ENCODE measurements at places on chromosomes 5 and 9.

- DNase-seq, result no peak
Measured at GRCh38 chr5:122351416-122352157, 39.5 kb downstream of the SNCAIP start.

DNA sequence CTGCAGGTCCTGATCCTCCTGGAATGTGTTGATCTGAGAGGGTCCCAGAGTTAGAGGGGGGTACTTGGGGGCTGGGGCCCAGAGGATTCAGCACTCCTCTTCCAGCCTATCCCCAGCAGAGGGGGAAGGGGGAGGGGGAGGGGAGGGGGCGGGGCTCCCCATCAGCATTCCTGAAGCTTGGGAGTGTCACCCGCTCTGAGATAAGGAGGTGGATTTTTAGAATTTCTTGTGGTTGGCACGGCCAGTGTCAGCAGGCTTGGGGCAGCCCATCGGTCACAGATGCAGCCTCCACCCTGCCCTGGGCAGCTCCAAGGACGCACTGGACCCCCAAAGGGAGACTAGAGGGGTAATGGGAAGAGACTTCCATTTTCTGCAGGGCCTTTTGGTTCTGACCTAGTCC lies 5.3 kb downstream of the FGF18 start:
- DNase-seq, result no peak

GRCh38 chr5:176134529-176135223 lies 103.5 kb upstream of the SIMC1 start:
- DNase-seq, result no peak

- DNase-seq, result no peak
Measured at GRCh38 chr9:136387217-136387616, 12.8 kb downstream of the SNAPC4 start.

- DNase-seq, result no peak
Measured at GRCh38 chr5:151222790-151223446, 974 bp downstream of the CCDC69 start.

GRCh38 chr9:95055851-95056551 lies 261.5 kb downstream of the FANCC start:
- DNase-seq, result no peak

GRCh38 chr5:37915097-37915736 lies 75.4 kb upstream of the GDNF start:
- DNase-seq, result no peak

DNA sequence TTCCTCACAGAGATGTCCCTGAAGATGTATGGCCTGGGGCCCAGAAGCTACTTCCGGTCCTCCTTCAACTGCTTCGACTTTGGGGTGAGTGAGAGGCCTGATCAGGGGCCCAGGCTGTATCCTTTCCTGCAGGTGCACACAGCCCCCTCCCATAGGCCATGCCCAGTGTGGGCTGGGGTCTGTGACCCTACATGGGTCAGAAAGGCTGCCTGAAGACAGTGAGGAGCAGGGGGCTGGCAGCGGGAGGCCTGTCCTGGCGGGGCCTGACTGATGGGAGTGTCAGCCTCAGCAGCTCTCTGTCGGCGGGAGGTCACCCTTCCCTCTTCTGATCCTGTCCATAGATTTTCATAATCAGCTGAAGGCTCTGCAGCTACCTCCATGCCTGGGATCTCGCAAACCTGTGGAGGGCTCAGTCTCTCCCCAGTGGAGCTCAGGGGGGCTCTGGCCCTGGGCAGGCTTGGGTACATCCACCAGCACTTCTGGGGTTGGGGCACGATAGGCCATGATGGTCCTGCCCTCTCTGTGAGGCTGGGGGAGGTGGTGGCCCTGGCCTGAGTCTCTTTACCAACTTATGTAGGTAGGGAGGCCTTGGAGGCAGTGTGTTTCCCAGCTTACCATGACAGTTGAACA lies 98.5 kb downstream of the CACNA1B start:
- DNase-seq, result no peak

DNA sequence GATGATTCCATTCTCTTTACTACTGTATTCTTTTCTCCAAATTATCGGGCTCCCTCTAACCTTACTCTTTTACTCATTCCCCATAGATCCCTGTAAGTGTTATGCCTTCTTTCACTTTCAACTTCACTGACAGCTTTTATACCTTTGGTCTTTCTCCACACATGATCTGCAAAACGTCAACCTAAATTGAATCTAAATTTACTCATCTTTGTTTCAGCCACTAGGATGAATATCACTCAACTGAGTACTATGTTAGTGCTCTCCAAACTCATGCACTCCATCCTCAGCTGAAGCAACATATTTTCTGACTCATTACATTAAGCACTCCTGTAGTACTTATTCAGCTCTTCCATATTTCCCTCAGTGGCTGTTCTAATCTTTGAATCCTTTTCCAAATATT lies 133.4 kb downstream of the ADAMTS19 start:
- no peak for DNase-seq

GRCh38 chr9:93942161-93942560 lies 13.0 kb downstream of the BARX1 start:
- DNase-seq, result no peak

GRCh38 chr5:156385416-156385815 lies 58.5 kb downstream of the SGCD start:
- DNase-seq, result no peak

GRCh38 chr5:137273511-137273910 lies 225.6 kb downstream of the SPOCK1 start:
- DNase-seq, result no peak

DNA sequence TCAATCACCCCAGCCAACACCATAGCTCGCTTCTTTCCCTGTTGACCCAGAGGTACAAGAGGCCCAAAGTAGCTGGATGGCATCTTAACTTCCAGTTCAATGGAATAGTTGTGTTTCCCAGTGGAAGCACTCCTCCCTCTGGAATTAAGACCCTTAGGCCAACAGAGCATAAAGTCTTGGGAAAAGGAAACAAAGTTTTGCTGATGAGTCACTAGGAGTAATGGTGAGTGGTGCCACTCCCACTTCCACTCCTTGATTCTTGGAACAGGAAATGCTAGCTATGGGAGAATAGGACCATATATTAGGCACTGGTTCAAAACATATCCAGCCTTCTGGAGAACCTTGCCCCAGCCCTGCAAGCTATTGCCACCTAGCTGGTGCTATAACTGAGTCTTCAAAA lies 44.7 kb upstream of the LMX1B start:
- DNase-seq, result no peak

DNA sequence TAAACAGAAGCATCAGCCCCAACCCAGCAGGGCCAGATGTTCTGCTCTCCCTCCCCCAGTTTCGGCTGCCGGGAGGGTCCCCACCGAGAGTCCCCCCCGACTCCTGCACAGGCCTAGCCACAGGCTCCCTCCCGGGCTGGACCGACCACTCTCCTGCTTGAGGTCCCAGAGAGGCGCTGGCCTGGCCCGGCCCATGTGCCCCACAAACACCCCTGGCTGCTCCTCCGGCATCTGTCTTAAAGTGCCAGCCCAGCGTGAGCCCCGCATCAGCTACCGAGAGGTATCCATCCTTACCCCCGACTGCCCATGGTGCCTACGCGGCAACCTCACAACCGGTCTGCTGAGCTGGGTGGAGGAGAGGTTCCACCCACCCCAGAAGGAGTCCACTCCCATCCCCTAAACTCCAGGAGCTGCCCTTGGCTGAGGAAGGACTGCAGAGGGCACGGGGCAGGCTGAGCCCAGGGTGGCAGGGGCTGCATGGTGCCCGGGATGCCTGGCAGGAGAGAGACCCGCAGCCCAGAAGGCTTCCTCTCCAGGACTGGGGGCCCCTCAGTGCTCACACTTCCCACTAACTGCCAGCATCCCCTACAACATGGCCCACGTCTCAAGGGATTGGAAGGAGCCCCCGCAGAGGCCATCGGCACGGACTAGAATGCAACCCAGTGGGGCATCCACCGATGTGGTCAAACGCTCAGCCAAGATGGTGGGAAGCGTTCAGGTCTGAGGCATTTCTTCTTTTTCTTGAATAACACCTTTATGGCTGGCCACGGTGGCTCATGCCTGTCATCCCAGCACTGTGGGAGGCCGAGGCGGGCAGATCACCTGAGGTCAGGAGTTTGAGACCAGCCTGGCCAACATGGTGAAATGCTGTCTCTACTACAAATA lies 15.6 kb upstream of the EGFL7 start:
- DNase-seq, result no peak

DNA sequence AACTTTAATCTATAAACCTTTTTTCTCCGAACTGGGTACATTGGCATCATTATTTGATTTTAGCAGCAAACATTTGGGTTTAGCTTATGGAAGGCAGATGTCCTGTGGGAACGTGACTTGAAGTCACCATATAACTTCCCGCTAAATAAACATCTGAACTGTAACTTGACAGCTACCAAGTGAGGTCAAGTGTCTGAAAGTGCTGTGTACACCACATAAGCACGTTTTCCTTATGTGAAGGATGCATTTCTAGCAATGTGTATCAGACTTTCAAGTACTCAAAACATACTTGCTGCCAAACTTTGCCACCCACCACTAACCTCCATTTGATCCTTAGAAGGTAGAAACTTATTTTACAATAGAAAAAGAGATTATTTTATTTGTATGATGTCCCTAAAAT lies 35.7 kb downstream of the SLC1A3 start:
- DNase-seq, result no peak

GRCh38 chr9:135023088-135023785 lies 64.2 kb upstream of the OLFM1 start:
- no peak for DNase-seq

Measured in DMS79 (cell line).